ENCODE measurements at places on chromosomes 7 and 10.
A peak's percentile ranks its signal among the peaks of the same experiment; 100 is the strongest.

GRCh38 chr7:24573554-24574338, 494 bp downstream of the PALS2 start:
- DNase-seq, result peak; percentile 38

GRCh38 chr10:14543904-14544210, 213.1 kb upstream of the FRMD4A start:
- no peak for DNase-seq

DNA sequence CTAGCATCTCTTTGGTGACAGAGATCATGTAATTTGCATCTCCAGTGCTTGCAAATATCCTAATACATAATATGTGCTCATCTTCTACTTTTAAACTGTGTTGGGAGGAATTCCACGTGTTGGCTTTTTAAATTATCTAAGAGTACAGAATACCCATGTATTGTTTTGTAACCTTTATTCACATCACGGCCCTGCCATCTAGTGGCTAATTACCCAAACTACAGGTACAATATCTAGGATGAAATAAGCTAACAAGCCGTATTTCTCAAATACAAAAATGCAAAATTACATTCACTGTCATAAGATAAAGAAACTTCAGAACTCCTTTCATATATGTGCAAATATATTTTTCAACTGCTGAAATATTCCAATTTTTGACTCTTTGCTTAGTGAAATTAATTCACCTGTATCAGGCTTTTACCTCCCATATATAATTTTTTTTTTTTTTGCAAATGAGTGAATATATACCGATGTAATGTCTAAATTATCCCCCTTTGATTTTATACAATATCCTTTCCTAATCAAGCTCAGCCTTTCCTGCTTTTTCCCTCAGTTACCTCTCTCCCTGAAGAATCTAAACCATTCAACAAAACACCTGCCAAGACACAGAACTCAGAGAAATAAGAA, 30.3 kb upstream of the LSM8 start:
- peak; percentile 3 for DNase-seq

GRCh38 chr10:29823553-29824080, 188.8 kb upstream of the SVIL start:
- DNase-seq, result no peak

DNA sequence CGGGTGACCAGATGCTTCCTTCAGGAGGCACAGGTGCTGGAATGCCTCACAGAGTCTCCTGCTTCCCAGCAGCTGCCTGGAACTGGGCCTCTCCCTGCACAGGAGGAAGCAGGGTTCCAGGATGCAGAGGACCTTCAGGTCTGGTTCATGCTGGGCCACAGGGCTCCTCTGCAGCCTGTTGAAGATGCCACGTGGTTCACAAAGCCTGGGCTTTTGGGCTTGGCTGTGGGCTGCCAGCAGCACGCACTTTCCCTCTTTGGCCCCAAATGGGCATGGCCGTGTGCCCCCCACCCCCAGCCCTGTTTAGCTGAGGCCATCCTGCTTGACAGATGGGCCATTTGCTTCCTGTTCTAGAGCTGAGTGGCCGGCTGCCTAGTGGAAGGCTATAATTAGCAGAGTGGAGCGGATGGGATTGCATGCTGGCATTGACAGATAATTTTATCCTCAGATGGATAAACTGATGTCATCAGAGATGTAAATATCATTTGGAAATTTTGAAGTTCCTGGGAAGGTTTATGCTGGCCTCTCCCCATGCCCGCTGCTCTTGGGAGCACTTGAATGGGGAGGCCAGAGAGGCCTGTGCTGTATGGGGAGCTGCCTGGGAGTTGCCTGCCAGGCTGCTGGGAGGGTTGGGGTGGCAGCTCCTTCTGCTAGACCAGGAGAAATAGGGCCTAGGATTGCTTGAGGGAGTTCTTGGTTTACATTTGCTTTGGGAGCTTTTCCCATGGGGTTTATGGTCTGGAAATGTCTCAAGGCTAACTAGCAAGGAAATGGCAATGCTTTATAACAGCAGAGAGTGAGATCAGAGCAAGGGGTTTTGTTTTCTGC, 28.2 kb downstream of the TSPAN15 start:
- peak; percentile 74 for DNase-seq

- DNase-seq, result no peak
Measured at GRCh38 chr7:17626235-17626634, 314.1 kb downstream of the SNX13 start.

All from SHP77 (cell line).